ENCODE measurements at places on chromosomes 2 and 18. TPM values are rescaled to one million over a fixed set of nuclear protein-coding genes. Genes with fewer than 3 reads are reported as not detected.

DNA sequence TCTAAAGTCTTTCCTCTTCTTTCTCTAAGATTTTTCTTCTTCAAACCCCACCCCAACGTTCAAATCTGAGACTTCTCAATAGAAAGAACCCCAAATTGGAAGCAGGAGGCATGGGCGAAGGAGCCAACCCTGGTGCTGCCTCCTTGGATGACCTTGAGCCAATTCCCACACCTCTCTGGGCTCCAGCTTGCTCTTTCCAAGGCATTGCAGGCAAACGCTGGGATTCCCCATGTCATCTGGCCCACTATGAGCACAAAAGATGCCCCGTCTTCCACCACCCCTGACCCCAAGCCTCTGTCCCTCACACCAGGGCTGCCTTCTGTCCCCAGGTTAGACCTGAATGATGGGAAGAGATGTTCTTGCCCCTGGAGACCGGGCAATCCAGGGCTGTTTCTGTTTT lies 57.0 kb downstream of the TTC32 start:
- no peak for DNase-seq

DNA sequence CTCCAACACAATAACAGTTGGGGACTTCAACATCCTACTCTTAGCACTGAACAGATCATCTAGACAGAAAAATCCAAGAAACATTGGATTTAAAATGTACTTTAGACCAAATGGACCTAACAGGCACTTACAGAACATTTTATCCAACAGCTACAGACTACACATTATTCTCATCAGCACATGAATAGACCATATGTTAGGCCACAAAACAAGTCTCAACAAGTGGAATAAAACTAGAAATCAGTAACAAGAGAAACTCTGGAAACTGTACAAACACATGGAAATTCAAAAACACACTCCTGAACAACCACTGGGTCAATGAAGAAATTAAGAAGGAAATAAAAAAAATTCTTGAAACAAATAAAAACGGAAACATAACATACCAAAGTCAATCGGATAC lies 117.5 kb downstream of the ACVR1 start:
- DNase-seq, result no peak

- no peak for DNase-seq
Measured at GRCh38 chr2:162885281-162886070, 46.9 kb upstream of the KCNH7 start.

DNA sequence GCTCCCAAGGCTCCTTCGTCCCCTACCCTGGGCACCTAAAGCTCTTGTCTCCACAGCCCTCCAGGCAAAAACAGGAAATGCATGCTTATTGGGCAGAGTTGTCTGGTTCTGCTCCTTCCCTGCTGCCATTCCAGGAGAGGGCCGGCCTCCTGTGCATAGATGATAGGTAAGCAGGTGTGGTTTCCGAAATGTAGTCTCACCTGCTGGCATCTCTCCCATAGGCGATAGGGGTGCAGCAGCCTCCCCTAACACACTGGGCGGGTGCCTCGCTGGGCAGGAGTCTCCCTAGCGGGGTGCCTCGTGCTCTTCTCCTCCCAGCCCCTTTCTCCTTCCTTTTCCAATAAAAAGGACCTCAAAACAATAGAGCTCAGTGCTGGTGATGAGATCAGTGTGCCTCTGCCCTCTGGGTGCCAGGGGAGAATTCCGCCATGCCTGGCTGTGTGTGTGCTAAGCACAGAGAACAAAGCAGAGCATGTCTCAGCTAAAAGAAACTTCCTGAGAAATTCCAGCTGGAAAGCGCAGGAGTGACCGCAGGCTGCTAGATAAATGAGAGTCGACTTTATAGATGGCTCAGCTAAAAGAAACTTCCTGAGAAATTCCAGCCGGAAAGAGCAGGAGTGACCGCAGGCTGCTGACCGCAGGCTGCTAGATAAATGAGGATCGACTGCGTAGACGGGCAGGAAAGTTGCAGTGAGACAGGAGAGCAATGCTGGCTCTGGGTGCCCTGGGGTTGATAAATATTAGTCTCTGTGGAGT lies 11.3 kb upstream of the PXDN start:
- no peak for DNase-seq

DNA sequence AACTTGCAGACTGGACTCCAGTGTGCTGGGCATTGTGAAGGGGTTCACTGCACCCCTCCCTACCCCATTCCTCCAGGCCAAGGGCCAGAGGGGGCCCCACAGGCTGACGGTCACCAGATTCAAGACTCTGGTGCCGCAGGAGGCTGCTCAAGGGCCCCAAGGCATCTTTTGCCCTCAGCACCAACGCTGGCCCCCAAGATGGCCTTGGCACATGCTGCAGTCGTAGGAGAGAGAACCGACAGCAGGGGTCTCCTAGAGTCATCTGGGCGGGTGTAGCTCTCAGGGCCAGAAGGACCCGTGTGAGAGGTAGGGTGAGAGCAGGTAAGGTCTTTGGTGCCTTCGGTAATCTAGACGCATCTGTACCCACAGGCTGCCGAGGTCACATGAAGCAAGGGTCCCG lies 18.7 kb upstream of the ODC1 start:
- DNase-seq, result no peak

DNA sequence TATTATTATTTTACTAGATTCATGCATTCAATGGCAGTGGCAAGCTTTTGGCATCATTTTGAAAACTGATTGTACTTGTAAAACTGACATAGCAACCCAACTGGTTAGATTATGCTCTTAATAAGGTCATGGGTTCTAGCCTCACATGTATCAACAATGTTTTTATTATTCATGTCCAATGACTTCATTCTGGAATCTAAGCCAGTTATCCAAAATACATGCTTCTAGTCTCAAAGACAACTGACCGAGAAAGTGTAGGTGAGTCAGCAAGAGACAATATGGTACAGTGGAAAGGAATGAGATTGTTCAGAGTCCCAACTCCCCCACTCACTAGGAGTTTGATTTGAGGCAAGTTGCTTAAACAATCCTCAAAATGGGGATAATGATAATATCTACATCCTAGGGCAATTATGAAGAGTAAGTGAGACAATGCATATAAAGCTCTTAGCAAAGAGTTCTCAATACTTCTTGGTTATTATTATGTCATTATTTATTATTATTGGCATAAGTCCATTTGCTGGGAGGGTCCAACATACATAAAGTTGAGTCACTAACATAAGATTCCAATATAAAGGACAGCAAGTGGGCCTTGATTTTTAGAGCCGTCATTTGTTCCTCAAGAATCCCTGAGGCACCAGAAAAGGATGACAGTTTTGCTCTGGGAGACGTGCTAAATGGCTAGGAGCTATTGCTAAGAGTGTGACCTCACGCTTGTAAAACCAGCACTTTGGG lies 99.4 kb downstream of the NEB start:
- DNase-seq, result no peak

GRCh38 chr18:34991152-34991551 lies 50.1 kb upstream of the MAPRE2 start:
- no peak for DNase-seq

Gene ACMSD
- not detected for total RNA-seq

Gene NYAP2
- not detected for total RNA-seq

Gene PDE11A
- not detected for total RNA-seq
